ENCODE measurements at places on chromosomes 11 and 22.

GRCh38 chr11:118180300-118180703 is 3.9 kb upstream of the SCN2B start:
- DNase-seq: no peak

DNA sequence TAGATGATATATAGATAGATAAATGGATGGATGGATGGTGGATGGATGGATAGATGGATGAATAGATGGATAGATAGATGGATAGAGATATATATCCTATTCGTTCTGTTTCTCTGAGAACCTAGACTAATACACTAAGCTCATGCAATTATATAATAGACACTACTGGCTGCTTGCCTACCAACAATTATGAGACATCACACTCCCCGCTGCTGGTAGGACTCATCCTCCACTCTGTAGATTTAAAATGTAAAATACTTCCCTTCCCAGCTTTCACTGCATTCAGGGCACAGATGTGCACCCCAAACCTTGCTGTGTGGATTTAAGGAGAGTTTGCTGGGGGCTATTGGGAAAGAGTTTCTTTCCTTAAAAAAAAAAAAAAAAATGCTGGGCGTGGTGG is 28.3 kb upstream of the RCN1 start:
- DNase-seq: no peak

- no peak for DNase-seq
Measured at GRCh38 chr11:96010683-96011082, 86.8 kb upstream of the MTMR2 start.

- DNase-seq: no peak
Measured at GRCh38 chr11:96257036-96257435, 86.0 kb downstream of the MAML2 start.

DNA sequence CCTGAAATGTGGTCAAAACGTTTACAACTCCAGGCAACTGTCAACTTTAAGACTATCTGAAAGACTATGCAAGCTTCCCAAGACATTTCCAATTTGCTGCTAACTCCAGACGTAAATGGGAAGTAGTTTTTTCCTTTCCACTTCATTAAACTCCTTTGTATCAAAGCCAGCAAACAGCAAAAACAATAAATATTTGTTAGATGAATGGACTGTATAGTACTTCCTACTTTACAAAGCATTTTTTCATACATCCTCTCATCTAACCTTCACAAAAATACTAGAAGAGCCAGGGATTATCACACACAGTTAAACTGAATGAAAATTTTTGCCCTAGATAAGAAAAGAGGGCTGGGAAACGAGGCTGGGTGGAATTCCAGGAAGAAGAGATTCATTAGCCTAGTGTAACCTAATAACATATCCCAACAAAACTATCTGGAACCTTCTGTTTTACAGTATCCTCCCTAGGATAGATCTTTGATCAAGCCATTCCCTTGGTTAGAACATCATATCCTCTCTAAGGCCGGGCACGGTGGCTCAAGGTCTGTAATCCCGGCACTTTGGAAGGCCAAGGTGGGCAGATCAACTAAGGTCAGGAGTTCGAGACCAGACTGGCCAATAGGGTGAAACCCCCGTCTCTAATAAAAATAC is 10.4 kb downstream of the NUP98 start:
- DNase-seq: no peak

GRCh38 chr11:119671561-119672015 is 57.4 kb downstream of the NECTIN1 start:
- peak; percentile 54 for DNase-seq

DNA sequence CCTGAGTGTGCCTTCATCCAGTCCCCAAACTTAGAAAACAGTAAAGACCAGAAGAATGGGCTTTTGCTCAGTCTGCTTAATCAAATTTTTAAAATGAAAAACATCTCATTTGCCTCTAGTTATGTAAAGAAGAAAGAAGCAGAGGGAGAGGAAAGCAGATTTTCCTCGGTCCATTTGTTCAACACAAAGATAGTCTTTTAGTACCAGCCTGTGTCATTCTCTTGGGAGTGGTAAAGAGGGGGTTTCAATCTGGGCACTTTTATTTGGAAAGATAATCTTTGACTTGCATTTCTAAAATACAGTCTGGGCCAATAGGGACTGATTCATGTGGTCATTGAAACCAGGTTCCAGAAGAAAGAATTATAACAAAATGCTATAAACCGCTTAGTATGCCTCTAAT is 29.5 kb downstream of the KREMEN1 start:
- DNase-seq: no peak

GRCh38 chr22:31102441-31103081 is 4.8 kb downstream of the SELENOM start:
- peak; percentile 79 for DNase-seq

- no peak for DNase-seq
Measured at GRCh38 chr11:28799316-28799715, 691.1 kb downstream of the METTL15 start.

GRCh38 chr11:8201644-8202365 is 33.0 kb upstream of the RIC3 start:
- DNase-seq: no peak

DNA sequence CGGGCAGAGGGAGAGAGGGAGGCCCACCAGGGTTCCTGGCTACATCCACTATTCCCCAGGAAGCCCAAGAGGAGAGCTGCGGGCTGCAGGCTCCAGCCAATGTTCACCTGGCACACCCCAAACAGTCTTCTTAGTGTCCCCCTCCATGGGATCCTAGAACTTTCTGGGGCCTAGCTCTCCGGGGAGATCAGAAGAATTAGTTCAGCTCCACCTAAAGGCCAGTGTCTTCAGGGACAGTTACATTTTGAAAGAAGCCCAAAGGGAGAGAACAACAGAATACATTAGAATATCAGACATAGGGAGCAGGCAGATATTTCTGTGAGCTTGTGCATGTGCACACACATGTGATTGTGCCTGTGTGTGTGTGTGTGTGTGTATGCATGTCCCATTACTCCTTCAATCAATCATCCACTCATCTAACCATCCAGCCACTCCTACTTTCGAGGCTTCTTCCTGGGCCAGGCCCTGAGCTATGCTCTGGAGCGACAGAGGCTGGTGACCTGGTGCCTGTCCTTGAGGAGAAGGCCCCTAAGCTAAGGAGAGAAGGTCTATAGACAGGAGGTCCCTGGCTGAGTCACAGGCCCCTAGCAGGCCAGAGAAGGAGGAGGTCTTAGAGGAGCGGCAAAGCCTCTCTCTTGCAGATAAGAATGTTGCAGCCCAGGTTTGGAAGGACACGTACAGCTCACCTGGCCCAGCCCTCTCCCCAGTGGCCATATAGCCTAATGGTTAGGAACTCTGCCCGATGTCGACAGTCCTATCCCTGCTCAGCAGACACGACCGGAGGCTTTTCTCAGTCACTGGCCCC is 165.5 kb downstream of the DSCAML1 start:
- DNase-seq: no peak

- no peak for DNase-seq
Measured at GRCh38 chr11:36622431-36623136, 24.5 kb upstream of the RAG2 start.

All from skeletal muscle cell (primary cell).